Stimulated activated CD4-positive, alpha-beta T cell treated with anti-CD3 and anti-CD28 coated beads, Interleukin-4, amount 100 ng/mL, for 4 hours (primary cell): ENCODE measurements at places on chromosomes 7 and 10.

DNA sequence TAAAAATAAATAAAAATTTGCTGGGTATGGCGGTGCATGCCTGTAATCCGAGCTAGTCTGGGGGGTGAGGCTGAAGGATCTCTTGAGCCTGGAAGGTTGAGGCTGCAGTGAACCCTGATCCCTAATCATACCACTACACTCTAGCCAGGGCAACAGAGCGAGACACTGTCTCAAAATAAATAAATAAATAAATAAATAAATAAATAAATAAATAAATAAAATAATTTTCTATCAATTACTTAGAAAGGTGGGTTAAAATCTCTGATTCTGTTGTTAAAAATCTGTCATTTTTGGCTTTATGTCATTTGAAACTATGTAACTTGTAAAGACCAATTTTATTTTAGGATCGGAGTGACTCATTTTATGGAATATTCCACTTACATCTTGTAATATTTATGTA is 958.6 kb downstream of the NXPH1 start:
- no peak for DNase-seq

- no peak for DNase-seq
Observed at GRCh38 chr7:29063872-29064271, 82.5 kb downstream of the CPVL start.

DNA sequence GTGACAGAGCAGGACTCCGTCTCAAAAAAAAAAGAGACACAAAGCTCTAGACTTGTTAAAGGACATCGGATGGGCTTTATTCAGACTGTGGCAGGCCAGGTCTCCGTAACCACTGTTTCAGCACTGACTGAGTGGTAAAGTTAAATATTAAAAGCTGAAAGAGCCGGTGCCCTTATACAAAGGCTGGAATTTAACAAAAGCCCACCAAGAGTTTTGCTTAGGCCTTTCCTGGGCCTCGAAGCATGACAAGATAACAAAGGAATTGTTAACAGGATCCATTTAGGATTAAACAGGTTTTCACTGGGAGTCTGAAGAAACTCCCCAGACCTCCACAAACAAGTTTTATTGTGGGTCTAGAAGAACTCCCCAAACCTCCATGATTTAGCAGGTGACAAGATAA is 727.8 kb downstream of the TYW1 start:
- DNase-seq = no peak

DNA sequence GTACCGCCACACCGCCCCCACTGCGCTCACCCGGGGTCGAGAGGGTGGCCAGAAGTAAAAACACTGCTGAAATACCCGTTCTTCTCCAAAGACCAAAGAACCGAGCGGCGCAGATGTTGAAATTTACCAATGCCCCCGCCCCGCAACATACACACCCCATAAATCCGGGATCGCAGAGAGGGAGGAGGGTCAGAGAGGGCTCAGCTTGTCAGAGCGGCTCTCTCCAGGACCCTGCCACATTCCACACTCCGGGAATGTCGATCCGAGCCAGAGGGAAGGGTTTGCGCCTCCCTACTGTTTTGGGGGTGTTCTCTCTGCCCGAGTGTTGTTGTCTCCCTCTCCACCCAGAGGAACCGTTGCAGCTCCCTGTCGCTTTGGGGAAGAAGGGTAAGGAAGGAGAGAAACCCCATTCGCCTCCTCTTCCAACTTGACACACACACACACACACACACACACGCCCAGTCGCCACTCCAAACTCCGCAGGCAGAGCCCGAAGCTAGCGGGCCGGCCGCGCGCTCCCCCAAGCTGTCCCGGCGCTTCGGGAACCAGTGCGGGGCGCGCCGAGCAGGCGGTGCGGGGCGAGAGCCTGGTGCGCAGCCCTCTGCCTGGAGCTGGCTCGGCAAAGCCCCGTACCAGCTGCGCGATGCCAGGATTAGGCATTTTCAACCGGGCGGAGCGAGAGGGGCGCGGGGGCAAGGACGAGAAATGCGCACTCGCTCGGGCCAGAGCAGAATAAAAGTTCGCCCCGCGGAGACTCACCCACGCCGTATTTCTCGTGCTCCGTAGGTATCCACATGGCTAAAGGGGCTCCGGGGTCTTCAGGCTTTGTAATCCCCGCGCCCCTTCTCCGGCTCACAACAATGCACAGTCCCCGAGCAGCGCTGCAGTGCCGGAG is 609 bp downstream of the DOCK4 start:
- DNase-seq = peak; percentile 36

DNA sequence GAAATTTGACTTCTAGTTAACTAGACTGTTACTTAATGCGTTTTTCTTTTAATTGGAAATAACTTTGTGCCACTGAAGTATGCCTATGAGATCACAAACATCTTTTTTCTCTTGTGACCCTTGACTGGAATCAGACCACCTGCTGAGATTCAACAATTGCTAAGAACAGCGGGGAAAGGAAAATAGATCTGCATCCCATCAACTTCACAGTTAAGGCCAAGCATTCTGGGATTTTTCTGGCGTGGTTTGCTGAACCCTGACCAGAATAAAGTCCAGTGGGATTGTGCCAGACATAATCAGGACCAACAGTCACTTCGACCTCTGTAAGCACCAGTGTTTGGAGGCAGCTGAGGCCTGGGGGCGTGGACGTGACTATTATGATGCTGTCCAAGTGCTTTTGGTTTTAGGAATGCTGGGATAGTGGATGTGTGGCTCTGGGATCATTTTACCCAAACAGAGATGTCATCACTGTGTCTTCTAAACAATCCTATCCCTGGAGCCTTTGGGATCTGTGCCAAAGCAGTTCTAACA is 373.3 kb upstream of the PRKCQ start:
- DNase-seq = no peak

DNA sequence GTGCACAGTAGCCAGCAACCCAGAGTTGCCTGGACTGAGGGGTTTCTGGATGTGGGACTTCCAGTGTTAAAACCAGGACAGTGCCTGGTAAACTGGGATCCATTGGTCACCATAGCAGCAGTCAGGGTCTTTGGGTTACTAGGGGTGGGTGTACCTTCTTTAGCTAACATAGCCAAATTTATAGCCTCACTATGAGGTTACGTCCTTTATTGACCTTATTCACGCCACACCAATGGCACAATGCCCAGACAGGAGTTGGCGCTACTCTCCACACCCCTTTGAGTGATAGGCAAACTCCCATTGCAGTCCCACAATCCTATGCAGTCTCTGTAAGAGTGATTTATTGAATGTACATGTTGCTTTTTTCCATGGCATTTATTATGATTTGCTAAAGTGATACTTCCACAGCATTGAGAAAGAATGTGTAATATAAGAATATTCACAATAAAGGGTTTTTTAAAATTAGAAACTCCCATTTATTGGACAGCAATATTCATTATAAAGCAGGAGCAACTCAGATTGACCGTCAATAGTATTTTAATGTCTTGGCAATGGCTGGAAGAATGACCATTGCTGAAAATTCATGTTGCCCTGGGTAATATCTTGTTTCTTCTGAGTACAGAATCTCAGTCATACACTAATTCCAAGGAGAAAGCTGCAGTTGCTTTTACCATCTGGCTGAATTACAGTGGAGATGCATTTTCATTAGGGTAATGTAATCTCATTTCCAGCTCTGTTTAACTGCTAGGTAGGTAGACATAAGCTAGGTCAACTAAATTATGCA is 26.1 kb downstream of the IFIT5 start:
- no peak for DNase-seq

DNA sequence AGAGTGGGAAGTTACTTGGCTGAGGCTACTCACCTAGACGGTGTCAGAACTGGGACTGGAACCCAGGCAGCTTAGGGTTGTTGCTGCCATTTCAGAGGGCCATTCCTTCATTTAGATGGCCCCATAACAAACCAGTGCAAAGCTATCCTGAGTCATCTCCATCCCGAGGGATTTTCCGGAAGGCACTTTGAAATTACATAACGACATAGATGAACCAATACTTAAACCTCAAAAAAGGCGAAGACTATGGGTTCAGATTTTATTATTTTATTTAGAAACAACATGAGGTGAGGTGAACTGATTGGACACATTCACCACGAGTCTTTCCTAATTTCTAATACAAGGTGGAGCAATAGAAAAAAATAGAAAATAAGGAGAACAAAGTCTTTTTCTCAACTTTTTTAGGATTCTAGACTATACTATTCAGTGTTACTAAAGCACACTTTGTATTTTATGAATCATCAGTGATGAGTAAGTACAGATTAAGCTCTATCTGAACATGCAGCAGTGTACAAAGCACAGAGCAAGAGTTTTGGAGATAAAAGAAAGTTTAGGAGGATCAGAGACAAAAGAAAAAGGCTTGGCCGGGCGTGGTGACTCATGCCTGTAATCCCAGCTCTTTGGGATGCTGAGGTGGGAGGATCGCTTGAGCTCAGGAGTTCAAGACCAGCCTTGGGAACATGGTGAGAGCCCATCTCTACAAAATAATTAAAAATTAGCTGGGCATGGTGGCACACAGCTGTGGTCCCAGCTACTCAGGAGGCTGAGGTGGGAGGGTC is 79.5 kb upstream of the SVIL start:
- DNase-seq = no peak

GRCh38 chr7:78565784-78566183 is 767.2 kb downstream of the PHTF2 start:
- no peak for DNase-seq

DNA sequence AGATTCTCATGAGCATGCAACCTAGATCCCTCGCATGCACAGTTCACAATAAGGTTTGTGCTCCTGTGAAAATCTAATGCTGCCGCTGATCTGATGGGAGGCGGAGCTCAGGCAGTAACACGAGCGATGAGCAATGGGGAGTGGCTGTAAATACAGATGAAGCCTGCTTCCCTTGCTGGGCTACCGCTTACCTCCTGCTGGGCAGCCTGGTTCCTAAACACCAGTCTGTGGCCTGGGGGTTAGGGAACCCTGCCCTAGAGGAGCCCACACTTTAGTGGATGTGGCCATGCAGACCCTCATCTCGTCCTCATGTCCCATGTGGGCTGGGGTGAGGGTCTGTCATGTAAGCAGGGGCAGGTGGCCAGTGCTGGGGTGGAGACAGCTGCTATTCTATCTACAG is 417.6 kb downstream of the GLRX3 start:
- DNase-seq = no peak

- DNase-seq = no peak
Observed at GRCh38 chr10:45555795-45556194, 116.8 kb downstream of the ZFAND4 start.

GRCh38 chr7:28276298-28276697 is 95.7 kb upstream of the JAZF1 start:
- no peak for DNase-seq

DNA sequence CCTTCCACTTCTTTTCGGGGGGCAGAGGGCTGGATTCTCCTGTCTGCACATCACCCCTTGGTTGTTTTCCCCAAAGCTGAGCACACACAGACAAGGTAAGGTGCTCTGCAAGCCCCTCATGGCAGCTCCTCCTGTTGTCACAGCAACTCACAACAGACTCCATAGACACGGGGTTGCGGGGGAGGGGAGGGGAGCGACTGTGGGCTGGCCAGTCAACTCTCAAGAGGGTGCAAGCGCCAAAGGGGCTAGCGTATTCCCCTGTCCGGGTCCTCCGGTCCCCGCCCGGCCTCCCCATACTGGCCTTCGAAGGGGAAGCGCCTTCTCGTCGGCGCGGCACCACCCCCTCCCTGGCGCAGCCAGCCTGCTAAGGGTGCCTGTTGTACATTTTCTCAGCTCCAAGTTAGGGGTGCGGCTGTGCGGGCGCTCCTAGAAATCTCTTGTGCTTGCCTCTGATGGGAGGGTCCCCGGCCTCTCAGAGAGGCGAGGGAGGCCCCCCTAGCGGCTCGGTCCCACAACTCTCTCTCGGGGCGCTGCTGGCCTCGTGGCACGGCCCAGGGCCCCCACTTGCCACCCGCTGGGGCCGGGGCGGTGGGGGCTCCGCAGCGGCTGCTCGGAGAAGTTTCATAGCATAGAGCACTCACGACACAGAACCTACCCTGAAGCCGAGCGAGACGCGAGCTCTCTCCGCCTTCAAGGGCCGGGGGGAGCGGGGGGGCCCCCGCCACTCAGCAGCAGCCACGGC is 498 bp downstream of the RHOBTB1 start:
- DNase-seq = peak; percentile 3

DNA sequence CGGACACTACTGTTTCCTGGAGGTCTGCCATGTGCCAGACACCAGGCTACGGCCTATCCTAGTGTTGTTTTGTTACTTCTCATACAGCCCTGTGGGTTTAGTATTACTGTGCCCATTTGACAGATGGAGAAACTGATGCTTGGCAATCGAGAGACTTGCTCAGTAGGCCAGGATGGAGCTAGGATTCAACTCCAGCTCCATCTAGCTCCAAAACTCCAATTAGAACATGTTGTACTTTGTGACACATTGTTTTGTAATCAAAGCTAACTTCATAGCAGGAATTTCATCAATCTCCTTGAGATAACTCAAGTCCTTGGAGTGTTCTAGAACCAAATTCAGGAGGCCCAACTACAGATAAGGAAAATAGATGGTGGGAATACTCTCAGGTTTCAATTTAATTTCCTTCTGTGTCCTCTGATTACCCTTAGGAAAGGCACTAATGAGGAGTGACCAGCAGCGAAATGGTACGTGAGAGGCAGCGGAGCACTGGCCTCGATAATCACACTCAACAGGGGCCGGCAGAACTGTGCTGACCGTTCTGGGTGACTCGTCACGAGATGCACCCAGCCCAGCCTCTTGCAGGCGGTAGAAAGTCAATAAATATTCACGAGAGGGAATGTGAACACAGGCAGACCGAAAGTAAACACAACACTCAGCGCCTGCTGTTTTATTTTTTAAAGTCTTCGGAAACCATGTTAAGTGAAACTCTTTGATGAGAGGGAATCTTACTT is 269.6 kb upstream of the NEBL start:
- no peak for DNase-seq

DNA sequence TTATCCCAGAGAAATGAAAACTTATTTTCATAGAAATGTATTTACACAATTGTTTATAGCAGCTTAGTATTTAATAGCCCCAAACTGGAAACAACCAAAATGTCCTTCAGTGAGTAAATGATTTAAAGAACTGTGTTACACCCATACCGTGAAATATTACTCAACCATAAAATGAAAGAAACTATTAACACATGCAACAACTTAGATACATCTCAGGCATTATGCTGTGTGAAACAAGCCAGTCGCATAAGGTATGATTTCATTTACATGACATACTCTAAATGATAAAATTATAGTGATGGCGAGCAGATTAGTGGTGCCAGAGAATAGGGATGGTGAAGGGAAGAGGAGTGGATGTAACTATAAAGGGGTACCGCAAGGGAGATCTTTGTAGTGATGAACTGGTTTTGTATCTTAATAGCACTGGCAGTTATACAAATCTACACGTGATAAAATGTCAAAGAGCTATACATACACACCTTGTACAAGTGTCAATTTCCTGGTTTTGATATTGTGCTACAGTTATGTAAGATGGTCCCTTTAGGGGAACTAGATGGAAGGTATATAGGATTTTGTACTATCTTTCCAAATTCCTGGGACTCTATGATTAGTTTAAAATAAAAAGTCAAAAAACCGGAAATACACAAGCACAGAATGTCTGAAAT is 40.5 kb downstream of the MACC1 start:
- DNase-seq = no peak

- no peak for DNase-seq
Observed at GRCh38 chr10:108852211-108852610, 1071.1 kb downstream of the XPNPEP1 start.
